Stimulated activated naive CD4-positive, alpha-beta T cell treated with Interleukin-2 at 50 U/mL for 16 hours (primary cell): ENCODE measurements at places on chromosomes 2 and 18.

GRCh38 chr2:31945572-31945935, 65.3 kb downstream of the MEMO1 start:
- DNase-seq = no peak

DNA sequence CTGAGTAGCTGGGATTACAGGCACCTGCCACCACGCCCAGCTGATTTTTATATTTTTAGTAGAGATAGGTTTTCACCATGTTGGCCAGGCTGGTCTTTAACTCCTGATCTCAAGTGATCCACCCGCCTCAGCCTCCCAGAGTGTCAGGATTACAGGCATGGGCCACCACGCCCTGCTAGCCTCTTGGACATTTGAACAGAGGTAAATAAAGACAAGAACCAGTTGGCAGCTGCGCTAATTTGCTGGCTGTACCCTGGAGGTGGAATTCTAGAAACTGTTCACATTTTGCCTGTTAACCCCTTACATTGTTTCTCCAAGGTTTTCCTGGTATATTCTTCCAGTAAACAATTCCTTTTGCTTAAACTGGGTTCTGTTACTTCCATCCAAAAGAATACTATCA, 132.9 kb downstream of the CDH2 start:
- DNase-seq = no peak

- DNase-seq = no peak
Measured at GRCh38 chr18:35730691-35731370, 149.3 kb downstream of the GALNT1 start.

GRCh38 chr2:76895469-76895868, 626.7 kb downstream of the LRRTM4 start:
- DNase-seq = no peak

GRCh38 chr2:153163055-153163454, 315.5 kb downstream of the RPRM start:
- DNase-seq = no peak

DNA sequence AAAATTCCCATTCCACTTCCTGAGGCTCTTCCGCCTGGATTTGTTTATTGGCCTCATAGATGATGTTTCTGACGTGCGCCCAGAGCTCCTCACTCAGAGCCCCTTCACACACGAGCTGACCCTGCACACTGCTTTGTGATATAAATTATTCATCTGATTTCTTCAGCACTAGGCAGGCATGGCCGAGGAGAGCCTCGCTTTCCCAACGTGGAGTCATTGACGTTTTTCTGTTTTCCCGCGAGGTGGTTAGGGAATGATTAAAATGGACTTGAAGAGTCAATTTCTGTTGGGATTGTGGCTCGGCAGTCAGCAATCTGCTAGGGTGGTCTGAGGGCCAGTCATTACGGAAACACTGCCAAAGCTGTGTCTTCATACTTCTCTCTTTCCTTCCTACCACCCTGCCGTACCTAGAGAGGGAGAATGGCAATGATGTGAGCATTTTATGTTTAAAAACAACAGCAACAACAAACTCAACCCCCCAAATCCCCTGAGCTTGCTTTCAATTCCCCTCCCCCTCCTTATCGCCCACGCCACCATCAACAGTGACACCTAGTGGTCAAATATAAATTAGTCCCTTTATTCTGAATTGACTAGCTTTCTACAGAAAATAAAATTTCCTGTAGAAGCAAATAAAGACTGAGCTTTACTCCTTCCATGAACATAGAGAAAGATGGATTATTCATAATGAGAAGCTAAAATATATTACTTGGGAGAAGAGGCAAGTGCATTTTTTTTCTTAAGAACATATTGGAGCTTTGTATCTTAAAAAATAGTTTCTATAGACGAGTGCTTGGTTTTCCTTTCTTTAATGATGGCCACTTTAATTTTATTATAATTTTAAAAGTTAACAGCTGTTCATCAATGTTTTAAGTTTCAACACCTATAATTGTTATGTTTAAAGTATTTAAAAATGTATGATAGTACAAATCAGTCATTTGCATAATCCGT, 285.1 kb downstream of the MTX2 start:
- DNase-seq = no peak

- no peak for DNase-seq
Measured at GRCh38 chr18:12239431-12239830, 14.7 kb upstream of the CIDEA start.

GRCh38 chr2:120465989-120466703, 120.2 kb downstream of the INHBB start:
- DNase-seq = no peak

DNA sequence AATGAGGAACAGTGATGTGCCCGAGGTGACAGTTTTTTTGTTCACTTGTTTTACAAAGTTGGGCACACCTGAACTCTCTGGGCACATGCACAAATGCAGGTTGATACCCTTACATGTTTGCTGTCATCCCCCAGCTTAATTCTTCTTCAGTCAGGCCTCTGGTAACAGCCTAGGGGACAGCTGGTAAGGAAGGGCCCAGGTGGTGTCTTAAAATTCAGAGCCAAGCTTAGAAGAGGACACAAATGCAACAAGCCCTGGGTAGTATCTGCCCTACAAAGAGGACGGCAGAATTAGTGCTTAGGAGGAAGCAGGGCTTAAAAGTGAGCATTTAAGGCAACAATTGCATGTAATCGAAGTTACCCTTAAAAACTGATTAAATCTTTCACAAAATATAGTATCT, 171.9 kb upstream of the ACAA2 start:
- no peak for DNase-seq

- no peak for DNase-seq
Measured at GRCh38 chr18:9109523-9109922, 7.0 kb downstream of the NDUFV2 start.

GRCh38 chr2:184006998-184007397, 591.3 kb upstream of the ZNF804A start:
- no peak for DNase-seq

GRCh38 chr18:3875961-3876360, 426.0 kb downstream of the TGIF1 start:
- no peak for DNase-seq

DNA sequence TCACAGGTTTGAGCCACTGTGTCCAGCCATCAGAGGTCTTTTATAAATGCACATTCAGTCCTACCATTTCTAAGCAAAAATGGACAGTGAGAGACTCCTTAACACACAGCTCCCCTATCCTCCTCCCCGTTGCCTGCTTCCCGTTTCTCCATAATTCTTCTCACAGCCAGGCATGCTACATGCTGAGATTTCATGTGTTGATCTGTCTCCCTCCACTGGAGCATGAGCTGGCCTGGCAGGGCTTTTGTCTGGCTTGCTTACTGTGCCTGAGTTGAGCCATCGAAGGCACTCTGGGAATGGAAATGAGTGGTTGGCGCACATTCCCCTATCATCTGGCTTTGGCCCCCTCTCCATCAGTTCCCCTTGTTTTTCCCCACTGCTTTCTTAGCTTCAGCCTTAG, 413.5 kb downstream of the PTPRM start:
- no peak for DNase-seq

DNA sequence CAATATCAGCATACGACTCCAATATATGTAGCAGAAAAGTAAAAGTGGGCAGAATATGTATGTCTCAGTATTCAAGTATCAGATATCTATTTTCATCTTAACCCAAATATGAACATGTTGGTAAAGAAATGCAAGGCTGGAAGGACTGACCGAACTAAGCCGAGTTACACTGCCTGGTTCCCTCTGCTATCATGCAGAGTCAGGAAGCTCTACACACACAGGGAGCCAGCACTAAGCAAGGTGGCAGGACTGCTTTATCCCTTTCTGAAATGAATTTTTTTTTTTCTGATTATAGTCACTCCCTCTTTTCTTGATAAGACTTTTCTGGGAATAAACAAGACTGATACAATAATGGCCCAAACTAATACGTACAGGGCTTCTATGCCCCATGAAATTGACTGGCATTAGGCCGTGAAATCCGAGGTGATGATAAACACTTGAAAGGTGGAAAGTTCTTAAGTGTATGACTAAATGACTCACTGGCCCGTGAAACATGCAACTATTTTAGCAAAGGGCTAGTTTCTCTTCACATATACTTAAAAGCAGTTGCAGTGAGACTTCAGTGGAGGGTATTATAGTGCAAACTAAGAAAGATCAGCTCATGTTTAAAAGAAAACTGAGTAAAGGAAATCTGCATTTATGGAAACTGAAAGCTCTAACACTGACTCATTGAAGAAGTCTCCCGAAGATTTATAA, 14.9 kb downstream of the DPP4 start:
- DNase-seq = no peak

DNA sequence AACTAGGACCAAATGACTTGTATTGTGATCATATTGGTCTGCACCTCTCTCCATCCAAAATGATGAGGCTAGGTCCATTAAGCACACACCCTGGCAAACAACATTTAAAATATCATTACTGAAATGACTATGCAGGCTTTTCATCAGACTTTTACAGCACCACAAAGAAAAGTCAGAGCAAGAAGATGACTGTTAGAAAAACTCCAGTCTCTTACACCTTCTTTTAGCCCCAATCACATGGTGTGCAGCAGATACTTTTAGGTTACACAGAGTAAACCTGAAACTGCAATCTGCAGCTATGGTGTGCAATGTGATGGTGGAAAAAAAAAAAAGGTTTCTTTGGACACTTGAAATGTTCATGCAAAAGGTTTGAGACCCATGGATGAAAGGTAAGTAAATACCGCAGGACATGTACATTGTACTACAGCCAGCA, 5.4 kb upstream of the POLI start:
- no peak for DNase-seq

- no peak for DNase-seq
Measured at GRCh38 chr2:8593243-8593642, 88.6 kb upstream of the ID2 start.

DNA sequence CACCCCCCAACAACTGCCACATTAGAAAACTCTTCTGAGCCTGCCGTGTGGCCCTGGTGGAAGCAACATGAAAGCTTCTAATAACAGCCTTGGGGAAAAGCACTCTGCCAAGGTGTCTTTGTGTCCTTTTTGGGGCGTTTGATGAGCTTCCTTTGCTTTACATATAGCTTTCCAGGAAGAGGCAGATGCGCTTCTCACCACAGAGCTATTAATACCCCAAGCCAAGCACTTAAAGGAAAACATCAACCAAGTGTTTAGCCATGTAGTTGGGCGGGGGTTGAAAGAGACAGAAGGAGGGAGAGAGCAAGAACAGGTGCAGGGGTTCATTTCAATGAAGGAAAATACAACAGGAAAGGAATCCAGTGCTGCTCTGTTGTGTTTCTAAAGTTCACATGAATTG, 176.1 kb downstream of the VAPA start:
- no peak for DNase-seq

DNA sequence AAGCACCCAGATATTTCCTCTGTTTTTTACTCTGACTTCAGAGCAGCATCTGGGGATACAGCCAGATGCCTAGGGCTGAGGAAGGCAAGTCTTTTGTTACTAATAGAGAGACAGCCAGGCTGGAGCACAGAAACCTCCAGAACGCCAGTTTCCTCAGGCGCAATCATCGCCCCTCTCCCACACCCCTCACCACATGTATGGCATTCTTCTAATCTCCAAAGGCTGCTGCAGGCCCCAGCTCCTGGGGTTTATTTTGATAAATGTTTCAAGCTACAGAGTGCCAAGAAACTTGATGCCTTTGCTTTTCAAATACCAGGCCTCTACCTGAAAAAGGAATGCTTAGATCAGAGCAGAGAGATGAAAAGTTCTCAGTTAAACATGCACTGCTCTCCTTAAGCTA, 283.6 kb downstream of the RBM43 start:
- DNase-seq = no peak

GRCh38 chr2:235194836-235195235, 243.0 kb downstream of the SH3BP4 start:
- no peak for DNase-seq

DNA sequence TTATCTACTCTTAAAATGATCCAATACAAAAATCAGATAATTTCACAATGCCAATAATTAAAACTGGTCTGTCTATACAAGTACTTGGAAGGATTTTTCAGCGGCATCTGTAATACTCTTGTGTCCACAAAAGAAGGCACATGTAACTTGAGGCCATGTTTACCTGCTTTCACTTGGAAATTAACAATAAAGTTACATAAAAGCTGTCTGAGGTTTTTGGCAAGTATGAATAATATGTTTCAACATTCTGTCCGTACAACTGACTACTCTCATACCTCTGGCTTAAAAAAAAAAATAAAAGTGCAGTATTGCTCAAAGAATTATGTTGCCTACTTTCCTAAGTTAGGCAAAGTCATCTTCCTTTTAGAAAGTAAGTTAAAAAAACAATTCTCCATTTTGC, 253.6 kb downstream of the NBAS start:
- no peak for DNase-seq

- no peak for DNase-seq
Measured at GRCh38 chr18:63111671-63112402, 207.7 kb downstream of the BCL2 start.

DNA sequence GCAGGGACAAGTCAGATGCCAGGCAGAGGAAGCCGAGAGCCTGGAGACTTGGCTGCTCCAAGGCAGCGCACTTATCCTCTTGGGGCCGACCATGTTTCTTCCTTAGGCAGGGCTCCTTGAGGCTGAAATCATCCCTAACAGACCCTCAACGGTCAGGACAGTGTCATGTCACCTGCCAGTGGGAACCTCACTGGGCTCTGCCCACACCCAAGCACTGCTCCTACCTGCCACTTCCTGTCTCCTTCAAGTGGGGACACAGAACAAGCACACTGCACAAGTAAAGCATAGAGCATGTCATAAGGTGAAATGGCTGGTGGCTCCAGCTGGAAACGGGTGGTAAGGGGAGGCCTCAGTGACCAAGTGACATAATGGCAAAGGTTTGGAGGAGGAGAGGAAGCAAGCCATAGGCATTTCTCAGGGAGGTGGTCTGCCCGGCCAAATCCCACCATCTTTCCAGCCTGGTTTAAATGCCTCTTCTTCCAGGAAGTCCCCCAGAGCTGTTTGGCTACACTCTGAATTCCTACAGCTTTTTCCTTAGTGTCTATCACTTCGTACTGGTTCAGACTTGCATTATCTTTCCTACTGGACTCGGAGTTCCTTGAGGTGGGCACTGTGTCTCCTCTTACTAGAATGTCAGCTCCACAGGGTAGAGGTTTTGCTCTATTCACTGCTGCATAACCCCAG, 7.3 kb upstream of the ATOH8 start:
- DNase-seq = no peak

- peak; percentile 9 for DNase-seq
Measured at GRCh38 chr18:59927246-59927825, 27.5 kb downstream of the PMAIP1 start.

- no peak for DNase-seq
Measured at GRCh38 chr18:44423814-44424644, 256.7 kb upstream of the SETBP1 start.

- DNase-seq = no peak
Measured at GRCh38 chr2:239421851-239422250, 21.0 kb upstream of the HDAC4 start.

- no peak for DNase-seq
Measured at GRCh38 chr18:3140986-3141639, 78.7 kb downstream of the MYOM1 start.

- no peak for DNase-seq
Measured at GRCh38 chr2:78754930-78755329, 270.6 kb upstream of the REG3G start.

DNA sequence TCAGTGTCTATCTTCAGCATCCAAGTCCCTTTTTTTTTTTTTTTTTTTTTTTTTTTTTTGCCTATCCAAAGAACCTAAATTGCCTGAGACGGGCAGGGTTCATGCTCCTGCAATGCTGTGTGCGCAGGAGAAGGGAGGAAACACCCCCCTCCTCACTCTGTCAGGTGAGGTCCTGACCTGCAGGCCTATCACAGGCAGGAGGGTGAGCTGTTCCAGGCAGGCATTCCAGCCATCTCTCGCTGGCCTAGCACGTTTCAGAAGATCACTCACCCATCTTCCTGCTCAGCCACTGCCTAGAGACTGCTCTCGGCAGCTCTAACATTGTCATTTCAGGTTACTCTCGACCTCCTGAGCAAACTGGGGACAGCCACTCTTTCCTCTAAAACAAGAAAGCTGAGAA, 48.4 kb upstream of the LAPTM4A start:
- DNase-seq = no peak

GRCh38 chr18:55421308-55421614, 166.7 kb downstream of the TCF4 start:
- DNase-seq = no peak
